ENCODE measurements at places on chromosomes 6 and 20.

DNA sequence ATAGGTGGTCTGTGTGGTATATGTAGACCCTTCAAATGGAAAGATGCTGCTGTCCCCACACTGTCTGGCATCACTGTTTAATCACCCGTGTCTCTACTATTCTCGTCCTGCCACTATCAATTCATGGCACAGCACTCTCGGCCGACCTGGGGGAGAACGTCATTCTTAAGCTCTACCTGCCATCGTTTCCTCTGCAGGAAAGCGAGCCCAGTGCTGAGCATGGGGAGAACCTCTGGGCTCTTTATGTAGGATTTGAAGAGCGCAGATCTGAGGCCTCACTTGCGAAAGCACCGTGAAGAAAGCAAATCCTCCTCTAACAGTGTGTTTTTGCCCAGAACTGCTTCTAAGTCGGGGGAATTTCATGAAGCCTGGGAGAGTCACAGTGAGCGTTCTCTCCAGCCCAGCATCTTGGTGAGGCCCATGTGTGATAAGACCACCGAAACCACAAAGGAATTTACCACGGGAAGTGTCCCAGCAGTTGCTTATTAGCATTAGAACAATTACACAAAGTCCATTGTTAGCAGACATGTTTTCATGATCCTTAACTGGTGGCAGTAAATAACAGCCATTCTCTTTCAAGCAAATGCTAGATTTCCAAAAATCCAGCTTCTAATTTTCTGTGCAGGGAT lies 124.3 kb downstream of the SCML4 start:
- no peak for DNase-seq

- DNase-seq, result no peak
Observed at GRCh38 chr6:127114214-127114760, 4.2 kb upstream of the RSPO3 start.

GRCh38 chr20:38067717-38068365 lies 34.3 kb downstream of the RPRD1B start:
- DNase-seq, result no peak

DNA sequence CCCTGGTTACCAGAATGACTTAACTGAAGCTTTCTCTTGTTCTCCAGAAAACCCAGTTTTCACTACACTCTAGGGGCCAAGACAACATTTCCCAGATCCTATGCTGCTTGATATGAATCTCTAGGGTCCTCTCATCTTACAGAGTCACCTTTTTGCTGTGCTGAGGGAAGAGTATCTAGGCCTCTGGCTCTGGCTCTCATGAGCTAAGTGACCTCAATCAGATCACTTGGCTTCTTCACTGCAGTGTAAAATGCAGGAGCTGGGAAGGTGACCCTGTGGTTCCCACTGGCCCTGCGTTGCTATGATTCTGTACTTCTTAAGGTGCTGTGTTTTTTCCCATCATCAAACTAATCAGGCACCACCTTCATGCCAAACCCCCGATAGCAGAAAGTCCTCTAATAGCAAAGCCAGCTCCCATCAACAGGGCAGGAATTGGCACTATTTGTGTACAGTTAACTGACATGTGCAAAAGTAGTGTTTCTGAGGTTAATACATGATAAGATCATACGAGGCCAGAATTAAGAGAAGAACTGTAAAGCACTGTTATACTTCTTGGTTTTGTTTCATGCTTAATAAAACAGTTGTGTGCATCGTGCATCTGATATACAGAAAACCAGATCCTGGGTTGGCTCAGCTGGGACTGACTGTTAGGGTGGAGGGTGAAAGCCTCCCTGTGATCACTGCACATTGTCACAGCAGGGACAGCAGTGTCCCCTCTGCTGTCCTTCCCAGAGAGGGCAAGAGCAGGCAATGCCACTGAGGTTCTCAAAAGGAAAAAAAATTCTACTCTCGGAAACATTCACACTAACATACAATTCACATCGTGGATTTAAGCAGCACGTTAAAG lies 46.7 kb downstream of the CNKSR3 start:
- no peak for DNase-seq

DNA sequence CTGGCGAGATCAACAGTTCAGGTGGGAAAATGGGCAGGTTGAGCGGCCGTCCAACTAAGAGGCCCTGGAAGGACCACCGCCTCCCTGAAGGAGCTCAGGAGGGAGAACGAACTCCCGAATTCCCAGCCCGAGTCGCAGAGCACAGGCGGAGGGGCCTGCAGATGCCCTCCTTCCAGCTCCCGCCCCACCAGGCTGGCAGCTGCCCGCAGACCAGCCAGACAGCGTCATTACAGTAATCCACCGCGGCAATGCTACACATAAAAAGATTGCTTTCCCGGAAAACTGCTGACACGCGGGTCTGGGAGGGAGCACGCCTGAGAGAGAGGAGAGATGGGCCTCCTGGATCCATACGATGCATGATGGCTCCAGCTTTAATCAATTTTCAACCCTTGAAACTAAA lies 30.5 kb upstream of the SLCO4A1 start:
- DNase-seq, result no peak

GRCh38 chr6:152540381-152540780 lies 96.8 kb downstream of the SYNE1 start:
- DNase-seq, result no peak

GRCh38 chr6:20943040-20943627 lies 408.9 kb downstream of the CDKAL1 start:
- no peak for DNase-seq

GRCh38 chr6:69816026-69816425 lies 19.2 kb upstream of the LMBRD1 start:
- DNase-seq, result no peak

DNA sequence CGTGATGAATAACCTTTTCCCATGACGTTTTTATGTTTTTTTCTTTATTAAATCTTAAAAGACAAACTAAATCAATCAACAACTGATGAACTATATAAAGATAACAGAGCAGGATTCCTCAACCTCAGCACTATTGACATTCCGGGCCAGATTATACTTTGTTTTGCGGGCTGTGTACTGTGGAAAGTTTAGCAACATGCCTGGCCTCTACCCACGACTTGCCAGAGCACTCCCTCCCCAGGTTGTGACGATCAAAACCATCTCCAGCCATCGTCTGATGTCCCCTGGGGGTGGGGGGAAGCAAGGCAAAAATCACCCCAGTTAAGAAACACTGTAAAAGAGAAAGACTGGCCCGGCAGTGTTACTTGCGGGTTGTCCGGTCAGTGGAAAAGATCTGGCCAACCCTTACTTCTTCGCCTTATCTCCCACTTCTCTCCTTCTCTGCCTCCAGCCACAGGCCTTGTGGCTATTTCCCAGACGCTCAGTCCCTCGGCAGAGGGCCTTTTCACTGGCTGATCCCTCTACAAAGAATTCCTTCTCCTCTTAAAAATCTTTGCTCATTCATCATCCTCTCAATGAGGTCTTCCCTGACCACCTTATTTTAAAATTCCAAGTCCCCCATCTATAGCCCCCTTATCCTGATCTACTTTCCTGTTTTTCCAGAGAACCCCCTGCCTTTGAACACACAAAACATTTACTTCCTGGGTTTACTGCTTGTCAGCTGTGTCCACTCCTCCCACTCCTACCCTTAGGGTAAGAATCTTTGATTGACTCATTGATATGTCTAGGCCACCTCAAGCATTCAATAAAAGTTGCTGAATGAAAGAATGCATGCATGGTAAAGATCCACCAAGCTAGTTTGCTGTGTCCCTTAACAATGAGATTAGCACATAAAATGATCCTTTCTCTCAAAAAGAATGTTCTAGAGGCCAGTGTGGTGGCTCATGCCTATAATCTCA lies 14.7 kb upstream of the RAB22A start:
- DNase-seq, result no peak

DNA sequence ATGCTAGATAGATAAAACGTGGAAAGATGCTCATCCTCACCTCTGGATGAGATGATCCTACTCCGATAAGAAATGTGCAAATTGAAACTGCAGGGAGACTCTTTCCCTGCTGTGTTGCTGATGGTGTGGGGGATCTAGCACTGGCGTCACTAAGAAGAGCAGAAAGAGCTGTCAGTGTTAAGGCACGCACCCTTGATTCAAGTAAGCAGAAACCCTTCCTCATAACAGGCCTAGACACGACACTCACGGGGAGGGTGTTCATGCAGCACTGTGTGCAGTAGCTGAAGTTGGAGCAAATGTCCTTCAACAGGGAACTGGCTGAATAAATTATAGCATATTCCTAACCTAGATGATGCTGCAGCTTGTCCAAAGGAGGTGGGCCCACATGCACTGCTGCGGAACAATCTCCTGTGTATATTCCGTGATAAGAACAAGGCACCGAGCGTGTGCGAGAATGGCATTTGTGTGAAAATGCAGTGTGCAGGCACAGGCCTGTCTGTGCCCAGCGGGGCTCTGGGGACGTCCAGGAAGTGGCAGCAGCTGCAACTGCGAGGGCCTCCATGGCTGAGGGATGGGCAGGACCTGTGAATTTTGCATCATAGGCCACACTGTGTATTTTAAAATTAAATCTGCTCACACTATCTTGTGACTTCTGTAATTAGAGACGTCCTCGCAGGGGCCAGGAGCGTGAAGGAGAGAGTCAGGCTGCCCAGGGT lies 64.0 kb downstream of the TCP11 start:
- DNase-seq, result no peak

DNA sequence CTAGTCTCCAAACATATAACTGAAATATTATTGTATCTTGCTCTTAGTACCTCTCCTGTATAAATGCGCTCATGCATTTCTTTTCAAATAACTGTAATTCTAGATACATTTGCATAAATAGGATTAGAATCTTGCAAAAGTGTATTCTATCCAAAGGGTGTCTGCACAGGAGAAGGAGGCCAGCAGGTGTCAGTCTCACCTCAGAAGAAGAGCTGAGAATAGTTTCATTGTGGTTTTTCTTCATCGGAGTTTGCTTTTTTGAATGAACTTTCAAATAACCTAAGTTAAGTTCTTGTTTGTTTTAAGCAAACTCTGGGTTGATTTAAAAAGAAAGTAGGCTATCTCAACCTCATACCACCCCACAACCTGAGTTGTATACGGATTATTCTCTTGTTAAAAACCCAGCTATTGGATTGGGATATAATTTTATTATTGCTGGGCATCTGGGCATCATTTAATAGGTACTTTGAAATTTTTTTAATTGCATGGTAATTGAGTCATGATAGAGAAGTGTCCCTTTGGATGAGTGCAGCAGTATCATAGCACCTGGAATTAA lies 125.0 kb upstream of the MLIP start:
- DNase-seq, result no peak

DNA sequence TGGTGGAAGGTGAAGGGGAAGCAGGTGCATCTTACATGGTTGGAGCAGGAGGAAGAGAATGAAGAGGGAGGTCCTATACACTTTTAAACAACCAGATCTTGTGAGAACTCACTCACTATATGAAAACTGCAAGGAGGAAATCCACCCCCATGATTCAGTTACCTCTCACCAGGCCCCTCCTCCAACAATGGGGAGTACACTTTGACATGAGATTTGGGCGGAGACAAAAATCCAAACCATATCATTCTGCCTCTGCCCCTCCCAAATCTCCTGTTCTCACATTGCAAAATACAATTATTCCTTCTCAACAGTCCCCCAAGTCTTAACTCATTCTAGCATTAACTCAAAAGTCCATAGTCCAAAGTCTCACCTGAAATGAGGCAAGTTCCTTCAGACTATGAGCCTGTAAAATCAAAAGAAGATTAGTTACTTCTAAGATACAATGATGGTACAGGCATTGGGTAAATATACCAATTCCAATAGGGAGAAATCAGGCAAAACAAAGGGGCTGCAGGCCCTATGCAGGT lies 60.5 kb downstream of the EDN1 start:
- DNase-seq, result no peak

DNA sequence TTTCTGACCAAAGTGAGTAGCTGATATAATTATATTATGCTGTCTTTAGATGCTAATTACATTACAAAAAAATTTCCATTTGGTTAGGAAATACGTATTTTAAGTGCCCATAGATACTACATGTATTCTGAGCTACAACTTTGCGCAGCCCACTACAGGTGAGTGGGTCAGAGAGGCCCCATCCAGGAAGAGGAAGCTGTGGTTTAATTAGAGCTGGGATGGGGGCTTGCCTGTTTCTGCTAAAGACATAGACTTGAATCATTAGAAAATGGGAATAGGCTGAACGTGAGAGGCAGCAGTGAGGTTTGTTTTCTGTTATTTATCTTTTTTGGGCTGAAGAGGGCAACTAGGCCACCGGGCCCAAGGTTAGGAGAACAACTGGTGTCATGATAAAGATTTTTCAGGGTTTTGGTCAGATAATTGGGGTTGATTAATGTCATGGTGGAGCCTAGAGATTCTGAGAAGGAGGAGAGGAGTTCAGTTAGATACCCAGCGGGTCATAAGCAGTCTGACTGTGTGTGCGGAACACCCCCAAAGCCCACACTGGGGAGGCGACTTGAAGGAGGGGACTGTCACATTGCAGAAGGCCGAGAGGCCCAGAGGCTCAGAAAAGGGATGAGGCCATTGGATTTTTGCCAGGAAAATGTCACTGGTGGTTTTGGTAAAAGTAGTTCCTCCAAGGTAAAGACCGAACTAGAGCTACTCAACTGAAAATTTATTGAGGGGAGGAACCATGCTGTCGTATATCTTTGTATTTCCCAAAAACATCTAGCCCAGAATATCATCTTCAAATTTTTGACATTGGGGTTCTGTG lies 14.5 kb upstream of the IRF4 start:
- DNase-seq, result no peak

- no peak for DNase-seq
Observed at GRCh38 chr6:151252634-151253033, 12.9 kb downstream of the AKAP12 start.

DNA sequence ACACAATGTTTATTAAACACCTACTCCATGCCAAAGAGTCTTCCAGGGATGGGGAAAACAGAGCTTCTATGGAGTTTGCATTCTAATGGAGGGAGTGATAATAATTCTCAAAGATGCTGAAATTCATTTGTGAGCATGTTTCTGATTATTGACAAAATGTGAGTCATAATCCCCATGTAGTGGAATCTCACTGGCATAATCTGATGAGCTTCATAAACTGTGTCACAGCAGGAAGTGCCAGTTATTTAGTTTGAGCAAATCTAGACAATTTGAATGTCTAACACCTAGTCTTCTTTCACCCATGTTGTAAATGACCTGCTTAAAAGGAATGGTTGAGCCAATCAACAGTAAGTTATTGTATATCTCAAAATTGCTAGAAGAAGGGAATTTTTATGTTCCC lies 95.1 kb downstream of the KCNQ5 start:
- no peak for DNase-seq

- DNase-seq, result no peak
Observed at GRCh38 chr6:116662202-116662601, 6.4 kb downstream of the ZUP1 start.

GRCh38 chr6:152896923-152897322 lies 85.9 kb downstream of the FBXO5 start:
- no peak for DNase-seq

DNA sequence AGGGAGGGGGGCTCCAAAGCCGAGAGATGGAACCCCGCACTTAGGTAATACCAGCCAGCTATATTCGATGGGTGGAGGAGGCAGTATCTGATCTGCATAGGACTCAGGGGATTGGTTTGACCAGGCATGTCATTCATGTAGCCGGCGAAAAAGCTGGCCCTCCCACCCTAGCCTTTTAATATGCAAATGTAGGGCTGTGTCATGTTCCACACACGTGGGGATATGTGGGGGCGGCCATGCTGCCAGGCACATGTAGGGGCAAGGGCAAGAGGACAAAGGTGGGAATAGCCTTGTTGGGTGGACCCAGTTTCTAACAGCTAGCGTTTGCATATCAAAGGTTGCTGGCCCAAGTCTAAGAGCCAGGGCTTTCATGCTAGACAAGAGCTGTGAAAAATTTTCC lies 39.1 kb upstream of the DDR1 start:
- no peak for DNase-seq
